Stimulated activated CD4-positive, alpha-beta T cell treated with anti-CD3 and anti-CD28 coated beads, TNF-alpha, amount 100 ng/mL, for 1 hour (primary cell): ENCODE measurements at places on chromosomes 16 and 17.

- no peak for DNase-seq
Observed at GRCh38 chr16:17350207-17350606, 120.6 kb downstream of the XYLT1 start.

GRCh38 chr16:46658925-46659324 lies 30.1 kb downstream of the VPS35 start:
- DNase-seq = no peak

GRCh38 chr17:21164216-21164615 lies 37.5 kb downstream of the DHRS7B start:
- DNase-seq = no peak

DNA sequence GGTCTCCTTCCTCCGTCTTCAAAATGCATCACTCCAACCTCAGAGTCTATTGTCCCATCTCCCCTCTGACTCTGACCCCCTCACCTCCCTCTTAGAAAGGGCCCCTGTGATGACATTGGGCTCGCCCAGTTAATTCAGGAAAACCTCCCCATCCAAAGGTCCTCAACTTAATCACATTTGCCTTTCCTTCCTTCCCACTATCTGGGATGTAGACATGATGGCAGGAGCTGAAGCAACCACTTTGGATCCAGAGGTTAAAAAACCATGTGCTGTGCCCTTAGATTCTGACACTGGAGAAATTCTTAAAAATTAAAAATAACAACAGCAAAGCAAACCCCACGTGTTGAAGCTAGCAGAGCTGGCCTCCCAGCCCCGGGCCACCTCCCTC lies 80.2 kb downstream of the ZDHHC7 start:
- DNase-seq = no peak

DNA sequence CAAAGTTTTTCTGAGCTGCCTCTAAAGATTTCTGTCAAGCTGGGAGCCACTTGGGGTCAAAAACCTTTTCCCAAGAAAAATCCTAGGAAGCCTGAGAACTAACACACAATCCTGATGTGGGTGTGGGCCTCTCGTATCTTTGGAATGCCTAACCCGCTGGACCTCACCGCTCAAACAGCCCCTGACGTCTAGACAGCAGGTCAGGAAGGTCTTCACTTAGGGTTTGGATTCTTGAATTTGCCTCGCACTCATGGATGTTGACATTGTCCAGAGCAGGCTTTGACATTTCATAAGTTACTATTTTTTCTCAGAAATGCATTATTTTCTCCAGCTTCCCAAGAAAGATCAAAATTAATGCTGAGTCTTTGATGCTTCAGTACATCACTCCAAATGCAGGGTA lies 18.9 kb downstream of the TEX2 start:
- DNase-seq = no peak

- DNase-seq = no peak
Observed at GRCh38 chr17:36684134-36684533, 82.8 kb downstream of the MRM1 start.

DNA sequence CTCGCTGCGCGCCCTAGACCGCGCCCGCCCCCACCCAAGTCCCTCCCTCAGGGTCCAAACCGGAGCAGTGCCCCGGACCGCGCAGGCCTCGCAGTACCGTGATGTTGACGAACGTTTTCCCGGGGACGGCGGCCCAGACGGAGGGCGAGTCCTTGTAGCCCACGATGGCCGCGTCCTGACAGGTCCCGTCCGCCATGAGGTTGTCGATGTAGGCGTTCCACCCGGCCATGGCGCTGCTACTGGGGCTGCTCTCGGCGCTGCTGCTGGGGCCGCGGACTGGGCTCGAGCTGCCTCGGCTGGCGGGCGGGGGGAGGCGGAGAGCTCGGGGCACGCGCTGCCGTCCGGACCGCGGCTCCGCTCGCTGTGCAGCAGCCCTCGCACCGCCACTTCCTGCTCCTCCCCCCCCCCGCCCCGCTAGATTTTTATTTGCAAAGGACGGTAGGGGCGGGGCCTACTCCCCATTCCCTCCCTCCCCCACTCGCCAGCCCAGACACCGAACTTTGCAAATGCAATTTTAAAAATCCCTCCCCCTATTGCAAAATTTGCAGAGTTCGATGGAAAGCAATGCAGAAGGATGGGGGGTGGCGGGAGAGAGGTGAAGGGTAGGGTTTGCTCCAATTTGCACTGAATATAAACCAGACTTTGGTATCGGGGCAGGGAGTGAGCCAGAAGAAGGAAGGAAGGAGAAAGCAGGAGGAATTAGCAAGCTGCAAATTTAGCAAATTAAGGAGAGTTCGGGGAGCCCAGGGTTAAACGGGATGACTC lies at the start of gene PFN1:
Gene PFN1 (minus strand): TSS at position 365 of the 765 bp plus-strand sequence. CDS start 136 bp downstream, at position 229.
- DNase-seq = peak; percentile 81

DNA sequence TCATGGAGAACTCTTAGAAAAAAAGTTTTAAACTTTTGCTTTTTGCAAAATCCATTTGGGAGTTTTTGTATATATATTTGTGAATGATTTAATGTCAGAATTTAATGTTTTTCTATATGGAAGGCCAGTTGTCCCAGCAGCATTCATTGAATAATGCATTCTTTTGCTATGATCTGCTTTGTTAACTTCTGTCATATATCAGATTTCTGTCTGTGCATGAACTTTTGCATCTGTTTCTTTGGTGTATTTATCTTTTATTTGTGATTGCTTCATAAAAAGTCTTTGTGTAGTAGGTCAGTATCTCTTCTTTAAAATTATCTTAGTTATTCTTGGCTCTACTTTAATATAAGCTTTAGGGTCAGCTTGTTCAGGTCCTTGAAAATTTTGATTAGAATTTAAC lies 84.2 kb downstream of the MAP2K4 start:
- DNase-seq = no peak

DNA sequence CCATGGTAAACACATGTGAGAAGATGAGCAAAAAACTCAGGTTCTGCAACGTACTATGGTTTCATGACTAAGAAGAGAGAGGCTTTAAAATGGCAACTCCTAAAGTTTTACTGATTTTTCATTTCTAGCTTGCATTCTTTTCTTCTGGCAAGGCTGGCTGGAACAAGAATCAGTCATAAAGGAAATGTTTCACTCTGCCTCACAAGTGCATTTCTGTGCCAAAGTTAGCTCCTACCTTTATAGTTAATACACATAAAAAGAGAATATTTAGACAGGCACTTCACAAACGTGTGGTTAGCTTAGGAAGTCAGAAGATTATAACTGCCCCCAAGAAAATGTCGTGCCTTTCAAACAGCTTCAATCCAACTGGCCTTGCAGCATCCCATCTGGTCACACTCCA lies 417.1 kb upstream of the CDH11 start:
- DNase-seq = no peak

DNA sequence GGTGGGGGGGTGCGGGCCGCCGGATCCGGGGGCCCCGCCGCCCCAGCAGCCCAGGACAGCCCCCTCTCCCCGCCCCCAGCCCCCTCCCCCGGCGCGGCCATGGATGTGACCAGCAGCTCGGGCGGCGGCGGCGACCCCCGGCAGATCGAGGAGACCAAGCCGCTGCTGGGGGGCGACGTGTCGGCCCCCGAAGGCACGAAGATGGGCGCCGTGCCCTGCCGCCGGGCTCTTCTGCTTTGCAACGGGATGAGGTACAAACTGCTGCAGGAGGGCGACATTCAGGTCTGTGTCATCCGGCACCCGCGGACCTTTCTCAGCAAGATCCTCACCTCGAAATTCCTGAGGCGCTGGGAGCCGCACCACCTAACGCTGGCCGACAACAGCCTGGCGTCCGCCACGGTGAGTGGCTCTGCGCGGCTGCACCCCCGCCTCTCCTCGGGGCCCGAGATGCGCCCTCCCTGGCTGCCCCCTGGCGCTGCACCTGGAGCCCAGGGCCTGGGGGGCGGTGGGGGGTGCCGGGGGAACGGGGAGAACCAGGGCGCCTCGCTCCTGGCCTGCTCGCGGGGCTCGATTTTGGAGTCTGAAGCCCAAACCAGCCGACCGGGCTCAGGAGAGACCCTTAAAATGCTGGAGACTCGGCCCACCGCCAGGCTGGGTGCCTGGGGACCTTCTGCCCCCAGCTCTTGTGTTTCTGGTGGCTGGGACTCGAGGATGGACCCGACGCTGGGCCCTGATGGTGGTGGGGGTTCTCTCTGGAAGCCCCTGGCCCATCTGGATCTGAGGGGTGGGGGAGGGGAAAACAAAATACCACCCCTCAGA lies 744 bp downstream of the CMIP start:
- no peak for DNase-seq

DNA sequence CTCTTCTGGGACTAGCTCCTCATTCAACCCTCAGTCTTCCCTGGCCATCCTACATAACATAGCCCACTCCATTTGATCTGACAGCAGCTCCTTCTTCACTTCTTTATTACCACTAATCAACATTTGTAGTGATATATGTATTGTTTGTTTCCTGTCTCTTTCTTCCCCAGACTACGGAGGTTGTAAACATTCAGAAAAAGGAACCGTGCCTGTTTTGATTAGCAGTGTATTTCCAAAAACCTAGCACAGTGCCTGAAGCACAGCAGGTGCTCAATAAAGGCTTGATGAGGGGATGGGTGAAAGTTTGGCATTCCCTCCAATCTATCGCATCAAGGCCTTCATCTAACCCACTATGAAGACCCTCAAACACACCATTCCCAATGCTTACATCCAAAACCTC lies 150.8 kb downstream of the XYLT1 start:
- no peak for DNase-seq

DNA sequence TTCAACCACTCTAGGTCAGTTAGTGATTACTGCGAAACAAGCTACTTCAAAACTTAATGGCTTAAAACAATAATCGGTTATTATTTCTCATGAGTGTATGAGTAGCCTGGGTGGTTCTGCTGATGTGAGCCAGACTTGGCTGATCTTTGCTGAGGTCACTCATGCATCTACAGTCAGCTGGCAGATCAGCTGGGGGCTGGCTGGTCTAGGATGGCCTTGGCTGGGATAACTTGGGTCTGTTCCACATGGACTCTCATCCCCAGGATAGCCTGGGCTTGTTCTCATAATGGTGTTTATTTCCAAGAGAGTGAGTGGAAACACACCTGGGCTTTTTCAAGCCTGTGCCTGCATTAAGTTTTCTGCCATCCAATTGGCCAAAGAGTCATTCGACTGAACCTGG lies 13.0 kb downstream of the CCDC182 start:
- DNase-seq = no peak

DNA sequence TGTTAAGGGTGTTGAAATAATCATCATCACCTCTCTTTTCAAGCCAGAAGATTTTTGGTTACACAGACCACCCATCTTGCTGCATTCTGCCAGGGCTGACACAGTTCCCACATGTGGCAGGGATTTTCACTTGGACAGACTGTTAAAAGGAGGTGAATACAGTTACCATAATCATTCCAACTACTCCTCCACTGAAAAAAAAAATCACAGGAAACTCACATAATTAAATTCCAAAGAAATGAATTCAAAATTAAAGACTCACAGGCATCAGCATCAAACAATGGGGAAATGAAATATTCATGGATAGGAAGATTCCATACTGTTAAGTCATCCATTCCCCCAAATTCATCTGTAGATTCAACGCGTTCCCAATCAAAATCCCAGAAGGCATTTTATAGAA lies 209.4 kb downstream of the MRTFB start:
- no peak for DNase-seq

GRCh38 chr16:23557779-23558702 lies 514 bp downstream of the UBFD1 start:
- DNase-seq = no peak

- no peak for DNase-seq
Observed at GRCh38 chr17:30344283-30345088, 10.6 kb upstream of the TMIGD1 start.

DNA sequence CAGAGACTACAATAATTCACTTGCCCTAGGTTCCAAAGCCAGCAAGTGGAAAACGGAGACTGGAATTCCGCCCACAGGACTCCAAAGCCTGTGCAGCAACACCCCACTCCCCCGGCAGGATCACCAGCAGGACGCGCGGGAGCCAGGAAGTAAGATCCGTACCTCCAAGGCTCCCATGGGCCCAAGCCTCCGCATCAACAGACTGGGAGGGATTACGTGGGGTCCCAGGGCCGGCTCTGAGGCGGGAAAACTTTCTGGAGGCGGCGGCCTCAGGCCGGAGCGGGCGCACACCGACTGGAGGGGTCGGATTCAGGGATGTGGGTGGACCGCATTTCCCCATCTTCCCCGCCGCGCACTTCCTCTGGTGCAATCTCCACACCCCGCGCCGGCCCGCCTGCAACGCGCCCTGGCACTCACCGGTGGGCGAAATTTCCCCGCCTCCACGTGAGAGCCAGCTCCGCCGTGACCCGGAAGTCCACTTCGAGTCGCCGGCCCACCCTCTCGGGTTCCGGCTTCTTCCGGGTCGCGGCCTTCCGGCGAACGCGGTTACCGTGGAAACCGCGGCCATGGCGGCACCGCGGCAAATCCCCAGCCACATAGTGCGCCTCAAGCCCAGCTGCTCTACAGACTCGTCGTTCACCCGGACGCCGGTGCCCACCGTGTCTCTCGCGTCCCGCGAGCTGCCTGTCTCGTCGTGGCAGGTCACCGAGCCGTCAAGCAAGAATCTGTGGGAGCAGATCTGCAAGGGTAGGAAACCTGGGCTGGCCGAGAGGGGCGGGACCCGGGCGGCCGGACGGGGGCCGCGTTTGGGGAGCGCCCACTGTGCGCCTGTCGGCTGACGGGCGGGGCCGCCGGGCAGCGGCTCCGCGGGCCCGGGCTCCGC lies at the start of the genes IQCK and KNOP1:
Gene IQCK (plus strand): TSS at position 531 of the 883 bp plus-strand sequence. CDS start 36 bp downstream, at position 567.
Gene KNOP1 (minus strand): TSS at position 487 of the 883 bp plus-strand sequence. CDS start 3,192 bp downstream, outside the sequence.
- peak; percentile 72 for DNase-seq

DNA sequence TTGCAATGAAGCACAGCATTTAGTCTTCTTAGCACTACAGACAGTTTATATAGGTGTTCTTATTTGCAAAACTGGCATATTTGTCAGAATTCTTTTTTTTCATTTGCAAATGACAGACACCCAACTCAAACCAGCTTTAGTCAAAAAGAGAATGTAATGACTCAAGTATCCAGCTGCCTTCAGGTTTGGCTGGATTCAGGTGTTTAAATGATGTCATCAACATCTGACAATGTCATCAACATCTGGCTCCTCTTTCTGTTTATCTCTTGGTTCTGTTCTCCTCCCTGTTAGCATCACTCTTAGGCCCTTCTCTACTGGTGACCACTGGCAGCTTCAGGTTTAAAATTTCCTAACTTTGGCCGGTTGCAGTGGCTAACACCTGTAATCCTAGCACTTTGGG lies 18.9 kb downstream of the TMC5 start:
- no peak for DNase-seq

DNA sequence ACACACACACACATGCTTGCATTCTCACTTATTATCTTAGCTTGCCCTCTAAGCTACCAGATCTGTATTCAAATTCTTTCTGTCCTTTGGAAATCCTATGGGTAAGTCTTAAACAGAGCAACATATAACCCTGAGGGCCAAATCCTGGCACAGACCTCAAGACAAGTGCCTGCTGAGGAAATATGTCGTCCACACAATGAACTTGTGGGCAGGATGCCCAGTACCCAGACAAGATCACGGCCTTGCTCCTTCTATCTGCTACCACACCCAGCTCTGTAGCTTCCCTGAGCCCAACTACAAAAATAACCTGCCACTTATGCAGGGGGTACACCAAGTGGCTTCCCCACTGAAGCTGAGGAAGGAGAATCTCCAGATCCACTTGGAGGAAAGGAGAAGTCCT lies 37.3 kb upstream of the FA2H start:
- DNase-seq = no peak

- DNase-seq = no peak
Observed at GRCh38 chr17:27970587-27970986, 71.9 kb upstream of the NLK start.

GRCh38 chr16:48206594-48207242 lies 37.4 kb upstream of the LONP2 start:
- DNase-seq = no peak
